ENCODE measurements at places on chromosomes 3 and 15.
A peak's percentile ranks its signal among the peaks of the same experiment; 100 is the strongest.

- peaks cover 2% of the 10 kb centered on the region for H3K4me1 ChIP-seq
- no peak overlapping the region for H3K4me3 ChIP-seq
- DNase-seq, result no peak
- peaks cover 3% of the 10 kb centered on the region for H3K27me3 ChIP-seq
These were observed 17.3 kb downstream of the RYR3 start for GRCh38 chr15:33328106-33328505.

- no peaks in the 10 kb centered on the region for H3K27me3 ChIP-seq
- H3K4me1 ChIP-seq, result no peaks in the 10 kb centered on the region
- no peak for DNase-seq
- no peak overlapping the region for H3K4me3 ChIP-seq
- no peaks in the 10 kb centered on the region for H3K36me3 ChIP-seq
These were observed 523.6 kb upstream of the MCTP2 start for GRCh38 chr15:93707751-93708150.

DNA sequence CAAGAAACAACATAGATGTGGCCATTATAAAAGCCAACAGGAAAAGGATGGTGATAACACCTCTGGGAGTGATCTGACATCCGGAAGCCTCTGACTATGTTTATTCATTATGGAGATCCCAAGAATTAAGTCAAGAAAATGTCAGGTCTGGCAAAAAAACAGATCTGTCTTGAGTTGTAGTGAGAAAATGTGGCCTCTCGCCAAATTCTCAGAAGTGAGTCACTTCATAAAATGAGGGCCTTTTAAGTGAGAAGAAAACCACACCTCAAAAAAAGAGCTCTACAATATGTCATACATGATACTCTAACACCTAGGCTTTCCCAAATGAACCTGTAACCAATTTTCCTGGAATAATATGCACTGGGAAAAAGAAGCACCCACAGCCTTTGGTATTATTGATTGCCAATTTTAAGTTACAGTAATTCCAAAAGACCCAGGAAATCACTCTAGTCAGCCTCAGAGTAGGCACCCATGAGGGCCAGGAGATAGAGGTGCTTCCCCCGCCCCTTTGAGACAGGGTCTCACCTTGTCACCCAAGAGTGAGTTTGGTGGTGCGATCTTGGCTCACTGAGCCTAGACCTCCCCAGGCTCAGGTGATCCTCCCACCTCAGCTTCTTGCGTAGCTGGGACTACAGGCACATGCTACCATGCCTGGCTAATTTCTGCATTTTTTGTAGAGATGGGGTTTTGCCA is 38.0 kb downstream of the CCR3 start:
- H3K4me1 ChIP-seq, result peaks cover 92% of the 10 kb centered on the region
- H3K36me3 ChIP-seq, result peaks cover 19% of the 10 kb centered on the region
- peaks cover under 1% of the 10 kb centered on the region for H3K27me3 ChIP-seq
- peak overlapping the region; percentile 87 for H3K27ac ChIP-seq

DNA sequence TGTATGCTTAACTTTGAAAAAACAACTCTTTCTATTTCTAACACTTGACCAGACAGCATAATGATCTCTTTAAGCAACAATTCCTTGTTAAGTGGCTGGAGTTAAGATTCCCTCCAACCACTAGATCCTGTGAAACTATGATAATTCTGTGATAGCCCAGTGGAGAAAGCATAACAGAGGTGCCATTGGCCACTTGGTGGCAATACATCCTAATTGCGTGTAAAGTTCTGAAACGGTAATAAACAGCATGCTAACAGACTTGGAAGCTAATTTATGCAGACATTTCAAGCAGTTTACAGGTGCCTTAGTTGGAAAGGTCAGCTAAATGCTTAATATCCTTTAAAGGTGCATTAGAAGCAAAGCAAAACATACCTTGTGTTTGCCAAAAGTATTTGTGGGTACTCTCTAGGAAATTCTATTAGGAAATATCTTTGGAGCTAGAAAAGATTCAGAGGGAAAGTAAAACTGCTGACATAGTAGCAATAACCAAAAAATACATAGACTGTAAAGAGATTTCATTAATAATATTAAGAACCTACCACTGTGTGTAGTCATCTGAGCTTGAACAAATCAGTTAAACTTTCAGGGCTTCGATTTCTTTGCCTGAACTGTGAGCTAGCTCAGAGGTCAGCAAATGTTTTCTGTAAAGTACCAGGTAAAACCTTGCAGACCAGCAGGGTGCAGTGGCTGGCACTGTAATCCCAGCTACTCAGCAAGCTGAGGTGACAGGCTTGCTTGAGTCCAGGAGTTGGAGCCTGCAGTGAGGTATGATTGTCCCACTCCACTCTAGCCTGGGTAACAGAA is 19.0 kb upstream of the CSTA start:
- H3K27me3 ChIP-seq, result peaks cover 16% of the 10 kb centered on the region
- H3K27ac ChIP-seq, result no peak overlapping the region
- no peaks in the 10 kb centered on the region for H3K36me3 ChIP-seq
- no peak for DNase-seq

DNA sequence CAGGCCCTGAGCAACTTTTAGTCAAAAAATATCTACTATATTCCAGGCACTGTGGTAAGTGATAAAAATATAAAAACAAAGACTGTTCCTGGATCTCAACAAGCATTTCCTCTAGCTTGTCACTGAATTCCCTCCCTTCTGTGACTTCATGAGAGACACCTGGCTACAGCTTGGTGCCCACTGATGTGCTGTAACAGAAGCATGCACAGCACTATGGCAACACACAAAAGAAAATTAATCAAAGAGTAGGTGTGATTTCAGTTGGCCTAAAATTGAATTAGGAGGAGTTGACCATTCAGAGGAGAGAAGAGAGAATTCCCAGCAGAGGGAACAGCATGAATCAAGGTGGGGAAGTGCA is 158.9 kb upstream of the LPP start:
- H3K27me3 ChIP-seq, result no peaks in the 10 kb centered on the region
- H3K27ac ChIP-seq, result peak overlapping the region; percentile 27
- H3K4me1 ChIP-seq, result peaks cover 64% of the 10 kb centered on the region
- no peak overlapping the region for H3K4me3 ChIP-seq

GRCh38 chr3:166527325-166527724 is 690.1 kb upstream of the BCHE start:
- H3K36me3 ChIP-seq, result no peaks in the 10 kb centered on the region
- no peaks in the 10 kb centered on the region for H3K27me3 ChIP-seq
- no peak for DNase-seq
- H3K4me3 ChIP-seq, result no peak overlapping the region

- peaks cover 18% of the 10 kb centered on the region for H3K4me1 ChIP-seq
- peak overlapping the region; percentile 65 for H3K4me3 ChIP-seq
- DNase-seq, result peak; percentile 71
- H3K27ac ChIP-seq, result peak overlapping the region; percentile 0
These were observed 16.1 kb upstream of the SEMA4B start for GRCh38 chr15:90184786-90185704.

DNA sequence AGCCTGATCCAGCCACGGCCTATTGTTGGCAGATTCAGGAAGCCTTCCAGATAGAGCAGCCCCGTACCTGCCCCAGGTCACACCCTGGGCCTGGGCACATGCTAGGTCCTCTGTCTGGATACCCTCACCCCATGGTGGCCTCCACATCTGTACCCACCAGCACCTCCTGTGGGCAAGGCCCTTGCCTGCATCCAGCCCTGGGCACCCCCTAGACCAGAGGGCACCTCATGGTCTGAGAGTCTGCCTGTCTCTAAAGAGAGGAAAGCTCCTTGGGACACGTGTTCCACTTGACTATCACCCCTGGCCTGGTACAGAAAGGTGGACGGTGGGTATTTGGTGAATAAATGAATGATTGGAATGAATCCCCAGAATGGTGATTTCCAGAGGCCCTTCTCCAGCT is 8.9 kb upstream of the COMMD4 start:
- DNase-seq, result no peak
- peaks cover 6% of the 10 kb centered on the region for H3K27me3 ChIP-seq
- no peaks in the 10 kb centered on the region for H3K36me3 ChIP-seq
- H3K4me3 ChIP-seq, result no peak overlapping the region
- H3K4me1 ChIP-seq, result no peaks in the 10 kb centered on the region

DNA sequence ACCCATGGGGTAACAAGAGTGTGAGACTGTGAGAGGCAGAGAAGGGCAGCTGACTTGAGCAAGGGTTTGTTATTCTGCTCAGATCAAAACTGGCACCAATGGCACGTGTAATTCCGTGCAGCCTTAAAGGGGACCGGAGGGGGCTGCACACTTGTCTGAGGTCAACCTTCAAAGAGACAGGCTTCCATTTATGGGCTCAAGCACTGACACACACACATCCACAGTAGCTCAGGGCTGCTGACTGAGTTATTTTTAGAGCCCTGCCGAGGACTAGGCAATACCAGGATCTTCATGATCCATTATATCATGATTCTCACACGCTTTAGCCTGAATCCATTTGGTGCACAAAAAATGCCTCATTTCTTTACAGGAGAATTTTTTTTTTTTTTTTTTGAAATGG is 20.6 kb upstream of the SPTBN5 start:
- H3K27ac ChIP-seq, result no peak overlapping the region
- peaks cover 9% of the 10 kb centered on the region for H3K4me1 ChIP-seq
- no peaks in the 10 kb centered on the region for H3K27me3 ChIP-seq
- H3K4me3 ChIP-seq, result no peak overlapping the region
- peaks cover 14% of the 10 kb centered on the region for H3K36me3 ChIP-seq
- DNase-seq, result no peak

DNA sequence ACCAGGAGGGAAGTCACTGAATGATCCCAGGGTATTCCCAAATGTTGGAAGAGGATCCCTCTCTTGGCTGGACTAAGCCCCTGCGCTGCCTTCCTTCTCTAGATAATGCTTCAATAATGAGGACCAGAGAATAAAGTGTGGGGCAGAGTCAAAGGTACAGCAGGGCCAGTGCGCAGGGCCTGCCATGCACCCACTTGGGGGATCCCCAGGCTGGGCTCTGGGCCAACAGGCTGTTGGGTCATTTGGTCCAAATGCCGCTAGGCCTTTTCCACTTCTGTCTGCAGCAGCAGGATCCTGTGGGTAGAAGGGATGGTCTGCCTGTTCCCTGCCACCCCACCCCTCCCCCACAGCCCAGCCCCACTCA is 5.7 kb upstream of the CLK3 start:
- no peak for DNase-seq
- no peaks in the 10 kb centered on the region for H3K27me3 ChIP-seq
- peaks cover 2% of the 10 kb centered on the region for H3K4me1 ChIP-seq
- H3K27ac ChIP-seq, result no peak overlapping the region
- H3K36me3 ChIP-seq, result no peaks in the 10 kb centered on the region
- H3K4me3 ChIP-seq, result no peak overlapping the region

DNA sequence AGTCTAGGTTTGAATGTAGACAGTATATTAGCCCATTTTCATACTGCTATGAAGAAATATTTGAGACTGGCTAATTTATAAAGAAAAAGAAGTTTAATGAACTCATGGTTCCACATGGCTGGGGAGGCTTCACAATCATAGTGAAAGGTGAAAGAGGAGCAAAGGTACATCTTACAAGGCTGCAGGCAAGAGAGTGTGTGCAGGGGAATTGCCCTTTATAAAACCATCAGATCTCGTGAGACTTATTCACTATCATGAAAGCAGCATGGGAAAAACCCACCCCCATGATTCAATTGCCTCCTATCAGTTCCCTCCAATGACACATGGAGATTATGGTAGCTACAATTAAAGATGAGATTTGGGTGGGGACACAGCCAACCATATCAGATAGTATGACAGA is 440.1 kb upstream of the ARHGEF26 start:
- H3K36me3 ChIP-seq, result no peaks in the 10 kb centered on the region
- H3K4me3 ChIP-seq, result no peak overlapping the region
- no peak overlapping the region for H3K27ac ChIP-seq

DNA sequence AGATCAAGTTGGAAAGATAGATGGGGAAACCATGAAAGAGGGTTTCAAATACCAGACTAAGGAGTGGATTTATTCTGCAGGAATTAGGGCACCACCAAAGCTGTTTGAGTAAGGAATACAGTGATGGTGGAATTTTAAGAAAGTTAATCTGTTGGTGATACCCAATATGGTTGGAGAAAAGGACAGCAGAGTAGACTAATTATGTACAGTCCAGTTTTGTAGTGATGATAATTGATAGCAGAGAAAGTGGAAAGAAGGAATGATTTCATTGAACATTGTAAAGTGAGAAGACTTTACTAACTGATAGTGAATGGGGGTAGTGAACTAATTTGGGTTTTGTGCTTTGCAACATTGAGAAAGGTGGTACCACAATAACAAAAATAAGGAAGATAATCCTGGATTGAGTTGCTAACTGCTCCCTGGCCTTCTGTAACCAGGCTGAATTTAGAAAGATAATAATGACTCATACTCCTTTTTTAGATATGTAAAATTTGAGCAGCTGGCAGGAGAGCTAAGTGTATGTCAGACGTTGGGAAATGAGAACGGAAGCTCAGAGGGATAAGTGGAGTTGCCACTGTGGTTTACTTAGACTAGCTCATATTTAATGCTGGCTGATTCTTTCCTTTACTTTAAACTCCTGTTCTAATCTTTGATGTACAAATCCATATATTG is 16.9 kb downstream of the TCAIM start:
- H3K4me1 ChIP-seq, result no peaks in the 10 kb centered on the region
- DNase-seq, result no peak
- no peaks in the 10 kb centered on the region for H3K27me3 ChIP-seq

GRCh38 chr3:111838133-111838532 is 20.9 kb upstream of the PHLDB2 start:
- H3K27ac ChIP-seq, result no peak overlapping the region
- no peaks in the 10 kb centered on the region for H3K4me1 ChIP-seq
- no peak for DNase-seq
- H3K36me3 ChIP-seq, result no peaks in the 10 kb centered on the region
- H3K27me3 ChIP-seq, result no peaks in the 10 kb centered on the region

DNA sequence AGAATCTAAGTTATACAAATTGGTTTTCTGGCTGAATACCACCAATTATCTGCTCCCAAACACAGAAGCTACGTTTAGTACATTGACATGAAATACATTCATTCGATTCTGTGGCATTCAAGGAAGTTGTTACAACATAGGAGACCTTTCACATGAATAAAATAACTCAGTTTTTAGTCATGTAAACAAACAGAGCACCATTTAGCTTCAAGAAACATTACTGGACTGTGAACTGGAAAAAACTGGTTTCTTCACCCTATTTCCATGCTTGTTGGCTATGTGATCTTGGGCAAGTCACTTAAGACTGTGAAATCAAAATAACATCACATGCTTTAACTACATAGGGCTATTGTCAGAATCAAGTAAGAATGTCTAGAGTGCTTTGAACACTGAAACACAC is 46.2 kb downstream of the NRG4 start:
- H3K27ac ChIP-seq, result no peak overlapping the region
- peaks cover 7% of the 10 kb centered on the region for H3K27me3 ChIP-seq
- H3K4me3 ChIP-seq, result no peak overlapping the region

GRCh38 chr3:50592568-50592967 is 19.0 kb downstream of the CISH start:
- peaks cover 5% of the 10 kb centered on the region for H3K36me3 ChIP-seq
- H3K4me1 ChIP-seq, result peaks cover 85% of the 10 kb centered on the region
- DNase-seq, result no peak
- no peaks in the 10 kb centered on the region for H3K27me3 ChIP-seq
- H3K4me3 ChIP-seq, result no peak overlapping the region

GRCh38 chr15:99239545-99240198 is 9.7 kb downstream of the TTC23 start:
- peaks cover 12% of the 10 kb centered on the region for H3K4me1 ChIP-seq
- peaks cover 15% of the 10 kb centered on the region for H3K27me3 ChIP-seq
- no peak overlapping the region for H3K27ac ChIP-seq
- peaks cover 6% of the 10 kb centered on the region for H3K36me3 ChIP-seq

- DNase-seq, result no peak
- no peaks in the 10 kb centered on the region for H3K36me3 ChIP-seq
- no peaks in the 10 kb centered on the region for H3K27me3 ChIP-seq
These were observed 202.5 kb downstream of the UBE3A start for GRCh38 chr15:25236143-25236860.

GRCh38 chr3:83034806-83035703 is 1273.6 kb upstream of the GBE1 start:
- no peaks in the 10 kb centered on the region for H3K27me3 ChIP-seq
- no peak overlapping the region for H3K4me3 ChIP-seq
- H3K36me3 ChIP-seq, result no peaks in the 10 kb centered on the region
- DNase-seq, result no peak

Measured in activated CD8-positive, alpha-beta memory T cell treated with anti-CD3 and anti-CD28 coated beads, Interleukin-2, amount 10 ng/mL, durations not matched to agents 7 days and 5 days (primary cell).